Thyroid gland (tissue), 4 donors: ENCODE measurements at places on chromosomes 6 and 20. TPM values are rescaled to one million over a fixed set of nuclear protein-coding genes. Genes with fewer than 3 reads are reported as not detected.

PPP1R14C gene
- total RNA-seq, result 78.6 TPM

UNC5CL gene
- total RNA-seq, result 0.93 TPM

STMN3 gene
- total RNA-seq, result 69.6 TPM

SNPH gene
- total RNA-seq, result 16.2 TPM

HCRTR2 gene
- not detected for total RNA-seq

THEMIS gene
- 1.8 TPM for total RNA-seq

SOD2 gene
- 371 TPM for total RNA-seq

PXDC1 gene
- 78.7 TPM for total RNA-seq

IRAK1BP1 gene
- 9.8 TPM for total RNA-seq

CST8 gene
- total RNA-seq, result not detected

CCDC167 gene
- total RNA-seq, result 40.3 TPM

TSHZ2 gene
- 12.7 TPM for total RNA-seq

CLDN20 gene
- total RNA-seq, result not detected

FLRT3 gene
- total RNA-seq, result 12.0 TPM

IDH3B gene
- 141 TPM for total RNA-seq

ADGRF4 gene
- 0.13 TPM for total RNA-seq

OPRM1 gene
- total RNA-seq, result not detected

LAMA5 gene
- 133 TPM for total RNA-seq

LGSN gene
- total RNA-seq, result not detected

FAM184A gene
- 19.5 TPM for total RNA-seq

E2F3 gene
- 10.3 TPM for total RNA-seq

TREM1 gene
- total RNA-seq, result 0.63 TPM

SLC35F1 gene
- 2.1 TPM for total RNA-seq

PARD6B gene
- 18.0 TPM for total RNA-seq

SIRPB2 gene
- total RNA-seq, result 1.6 TPM

EPPIN gene
- total RNA-seq, result 1.1 TPM

INSM1 gene
- not detected for total RNA-seq

CCR6 gene
- total RNA-seq, result not detected

HLA-DQA1 gene
- 1.7 TPM for total RNA-seq
